ENCODE measurements at places on chromosomes 7 and 10.

- peak; percentile 11 for DNase-seq
Observed at GRCh38 chr7:157250605-157251228, 86.1 kb upstream of the DNAJB6 start.

DNA sequence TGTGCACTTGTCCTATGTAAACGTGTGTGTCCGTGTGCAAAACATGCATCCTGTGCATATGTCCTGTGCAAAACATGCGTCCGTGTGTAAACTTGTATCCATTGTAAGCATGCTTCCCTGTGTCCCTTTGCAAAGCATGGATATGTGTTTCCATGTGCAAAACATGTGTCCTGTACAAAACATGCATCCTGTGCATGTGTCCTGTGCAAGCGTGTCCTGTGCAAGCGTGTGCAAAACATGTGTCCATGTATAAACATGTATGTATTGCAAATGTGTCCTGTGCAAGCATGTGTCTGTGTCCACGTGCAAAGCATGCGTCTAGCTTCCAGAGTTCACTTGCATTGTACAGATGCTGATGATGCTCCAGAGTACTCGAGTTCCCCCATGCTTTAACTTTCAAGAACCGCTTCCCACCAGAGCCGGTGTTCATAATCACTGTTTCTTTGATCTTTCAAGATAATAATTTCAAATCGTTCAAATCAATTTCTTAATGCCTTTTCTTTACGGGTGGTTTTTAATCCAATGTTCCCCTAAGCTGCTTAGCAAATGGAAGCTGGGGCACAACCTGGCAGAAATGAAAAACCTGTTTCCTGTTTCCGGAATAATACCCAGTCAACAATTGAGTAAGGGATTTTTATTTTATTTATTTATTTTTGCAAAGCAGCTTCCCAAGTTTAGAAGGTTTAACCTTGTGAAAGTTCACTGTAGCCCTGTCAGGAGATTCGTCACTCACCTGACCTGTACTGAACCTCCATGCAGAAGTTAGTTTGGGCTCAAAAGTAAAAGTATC, 641 bp upstream of the ASB13 start:
- DNase-seq = no peak

GRCh38 chr7:44449584-44449928, 40.9 kb downstream of the NUDCD3 start:
- no peak for DNase-seq

- DNase-seq = no peak
Observed at GRCh38 chr10:21304608-21305007, 220.9 kb downstream of the SKIDA1 start.
